ENCODE measurements at places on chromosomes 12 and 14.

DNA sequence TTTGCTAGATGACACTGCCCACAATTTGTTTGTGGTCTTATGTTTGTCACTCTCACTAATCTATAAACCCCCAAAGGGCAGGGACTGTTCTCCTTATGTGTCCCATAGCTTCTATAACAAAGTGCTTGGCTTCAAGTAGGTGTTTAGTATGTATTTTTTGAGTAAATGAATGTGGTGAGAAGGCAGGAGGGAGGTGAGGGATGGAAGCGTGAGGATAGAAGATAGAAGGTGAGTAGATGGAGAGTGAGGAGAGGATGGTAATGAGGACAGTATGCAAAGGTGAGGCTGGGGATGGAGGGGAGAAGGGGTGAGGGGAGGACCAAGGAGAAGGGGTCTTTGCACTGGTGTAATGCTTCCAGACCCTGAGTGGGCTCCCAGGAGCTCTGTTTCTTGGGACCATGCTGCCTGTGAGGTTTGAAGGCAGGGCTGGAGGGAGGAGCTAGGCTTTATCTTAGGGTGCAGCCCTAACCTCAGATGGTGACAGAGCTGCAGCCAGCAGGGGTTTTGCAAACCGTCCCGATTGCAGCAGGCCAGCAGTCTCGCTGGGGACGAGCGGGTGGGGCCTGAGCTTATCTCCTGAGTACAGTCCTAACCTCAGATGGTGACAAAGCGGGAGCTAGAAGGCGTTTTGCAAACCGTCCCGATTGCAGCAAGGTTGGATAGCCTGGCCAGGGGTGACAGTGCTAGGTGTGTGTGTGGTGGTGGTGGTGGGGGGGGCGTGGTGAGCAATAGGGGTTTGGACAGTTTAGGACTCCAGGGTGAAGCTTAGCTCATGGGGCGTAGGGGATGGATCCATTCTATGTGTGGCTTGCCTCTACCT lies 6.5 kb downstream of the CEBPE start:
- DNase-seq, result no peak

DNA sequence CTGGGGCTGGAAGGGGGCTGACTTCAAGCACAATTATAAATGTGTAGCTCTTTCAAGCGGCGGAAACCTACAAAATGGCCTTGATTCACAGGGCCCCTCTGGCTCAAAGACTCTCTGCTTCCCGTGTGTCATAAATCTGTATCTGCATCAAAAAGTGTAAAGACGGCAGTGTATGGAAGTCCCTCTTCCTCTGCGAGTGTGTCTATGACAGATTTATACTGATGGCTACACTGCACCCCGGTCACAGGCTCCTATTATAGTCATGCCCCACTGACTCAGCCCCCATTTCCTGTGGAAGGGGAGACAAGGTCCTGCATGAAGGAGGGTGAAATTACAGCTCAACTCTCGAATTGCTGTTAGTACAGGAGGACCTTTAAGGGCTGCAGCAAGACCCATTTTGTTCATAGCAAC lies 68.6 kb downstream of the HMGA2 start:
- DNase-seq, result peak; percentile 96

- peak; percentile 37 for DNase-seq
These were observed 949 bp downstream of the PLBD2 start for GRCh38 chr12:113359133-113359938.

DNA sequence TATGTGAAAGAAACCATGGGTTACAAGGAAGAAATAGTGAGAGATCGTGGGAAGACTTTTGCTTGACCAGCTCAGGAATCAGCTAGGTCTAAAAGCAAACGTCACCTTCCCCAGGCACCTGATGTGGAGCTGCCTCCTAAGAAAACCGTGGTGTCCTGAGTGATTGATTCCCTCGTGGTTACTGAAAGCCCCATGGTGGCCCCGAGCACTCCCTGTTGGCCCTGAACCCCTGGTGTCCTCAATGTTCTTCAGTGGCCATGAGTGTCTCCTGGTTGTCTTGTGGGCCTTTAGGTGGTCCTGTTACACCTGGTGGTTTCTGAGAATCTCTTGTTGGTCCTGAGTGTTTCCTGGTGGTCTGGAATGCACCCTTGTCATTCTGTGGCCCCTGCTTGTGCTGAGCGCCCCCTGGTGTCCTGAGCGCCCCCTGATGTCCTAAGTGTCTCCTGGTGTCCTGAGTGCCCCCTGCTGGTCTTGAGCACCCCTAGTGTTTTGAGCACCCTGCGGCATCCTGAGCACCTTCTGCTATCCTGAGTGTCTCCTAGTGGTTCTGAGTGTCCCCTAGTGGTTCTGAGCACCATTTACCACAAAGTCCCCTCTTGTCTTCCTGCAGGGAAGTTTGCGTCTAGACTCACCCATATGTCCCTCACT lies 518.7 kb downstream of the TMEM121 start:
- DNase-seq, result peak; percentile 20

- DNase-seq, result no peak
These were observed 373.5 kb downstream of the PAWR start for GRCh38 chr12:79317179-79317847.

- no peak for DNase-seq
These were observed 75.7 kb downstream of the PITPNM2 start for GRCh38 chr12:123075087-123075645.

GRCh38 chr14:44898551-44898950 lies 63.2 kb downstream of the KLHL28 start:
- DNase-seq, result peak; percentile 19

DNA sequence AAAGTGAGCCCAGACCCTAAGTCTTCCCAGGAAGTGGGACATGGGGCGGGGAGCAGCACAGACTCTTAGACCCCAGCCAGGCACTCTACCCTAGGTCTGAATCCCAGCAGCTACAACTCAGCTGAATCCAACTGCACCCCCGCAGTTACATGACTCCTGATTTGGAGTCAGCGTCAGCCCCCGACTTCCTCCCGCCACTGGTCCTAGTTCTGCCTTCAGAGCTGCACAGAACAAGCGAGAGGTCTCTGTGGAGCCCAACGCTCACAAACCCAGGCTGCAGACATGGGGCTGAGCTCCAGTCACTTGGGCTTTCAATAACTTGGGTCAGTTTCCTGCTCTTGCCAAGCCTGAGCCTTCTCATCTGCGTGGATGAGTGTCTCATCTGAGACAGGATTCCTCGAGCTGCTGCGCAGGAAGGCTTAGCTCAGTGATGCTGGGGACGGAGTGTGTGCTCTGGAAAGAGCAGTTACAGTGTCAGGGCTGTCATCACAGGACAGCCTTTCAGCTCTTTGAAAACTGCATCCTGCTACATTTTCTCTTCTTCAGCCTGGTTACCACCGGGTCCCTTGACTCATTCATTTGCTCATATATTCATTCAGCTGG lies 30.6 kb upstream of the NXPH4 start:
- no peak for DNase-seq

DNA sequence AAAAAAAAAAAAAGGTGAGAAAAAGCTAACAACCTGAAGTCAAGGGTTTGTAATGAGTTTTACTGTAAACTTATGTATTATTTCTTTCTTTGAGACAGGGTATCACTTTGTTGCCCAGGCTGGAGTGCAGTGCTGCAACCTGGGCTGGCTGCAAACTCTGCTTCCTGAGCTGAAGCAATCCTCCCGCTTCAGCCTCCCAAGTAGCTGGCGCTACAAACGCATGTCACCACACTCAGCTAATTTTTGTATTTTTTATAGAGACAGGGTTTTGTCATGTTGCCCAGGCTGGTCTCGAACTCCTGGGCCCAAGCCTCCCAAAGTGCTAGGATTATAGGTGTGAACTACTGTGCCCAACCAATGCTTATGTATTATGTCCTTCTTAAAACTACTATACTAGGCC lies 9.2 kb downstream of the ATF7 start:
- no peak for DNase-seq

- DNase-seq, result no peak
These were observed 13.7 kb downstream of the COA8 start for GRCh38 chr14:103576371-103577024.

All from RKO (cell line).